ENCODE measurements at places on chromosomes 12 and 14.

DNA sequence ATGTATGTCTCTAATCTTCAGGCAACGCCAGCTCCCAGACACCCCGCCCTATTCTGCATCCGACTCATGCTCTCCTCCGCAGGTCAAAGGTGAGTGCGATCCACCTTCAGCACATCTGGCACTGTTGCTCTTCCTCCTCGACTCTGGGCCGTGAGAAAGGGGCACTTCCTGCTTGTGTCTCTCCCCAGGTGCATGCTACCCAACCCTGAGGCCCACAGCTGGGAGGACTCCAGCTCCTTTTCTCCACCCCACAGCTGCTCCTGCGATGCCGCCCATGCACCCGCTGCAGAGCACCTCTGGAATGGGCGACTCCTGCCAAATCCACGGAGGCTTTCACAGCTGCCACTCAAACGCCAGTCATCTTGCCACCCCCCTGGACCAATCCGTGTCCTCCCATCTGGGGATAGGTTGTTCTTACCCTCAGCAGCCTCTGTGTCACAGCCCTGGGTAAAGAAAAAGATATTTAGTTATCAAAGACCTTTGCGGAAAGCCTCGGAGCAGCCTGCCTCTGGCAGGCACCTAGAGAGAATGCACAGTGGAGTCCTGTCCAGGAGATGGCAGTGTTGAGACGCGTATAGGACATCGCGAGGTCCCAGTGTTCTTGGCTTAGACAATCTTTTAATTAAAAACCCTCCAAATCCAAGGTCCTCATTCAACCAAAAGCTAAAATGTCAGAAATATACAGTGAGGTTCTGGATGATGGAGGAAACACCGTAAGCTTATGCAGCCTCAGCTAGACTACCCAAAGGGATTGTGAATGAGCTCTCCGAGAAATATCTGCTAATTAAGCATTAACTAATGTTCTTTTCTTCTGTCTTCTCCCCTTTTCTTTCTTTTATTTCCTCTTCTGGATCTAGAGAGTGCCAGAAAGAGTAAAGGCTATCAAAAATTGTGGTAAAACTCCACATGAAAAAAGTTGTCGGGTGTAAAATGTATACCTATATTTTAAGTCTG, 54.3 kb downstream of the MYRFL start:
- DNase-seq = peak; percentile 51

- DNase-seq = no peak
These were observed 185.1 kb upstream of the CDKN3 start for GRCh38 chr14:54211551-54212308.

- no peak for DNase-seq
These were observed 5.8 kb downstream of the CTDSP2 start for GRCh38 chr12:57840726-57841125.

- DNase-seq = no peak
These were observed 245.9 kb upstream of the DDHD1 start for GRCh38 chr14:53399057-53399456.

DNA sequence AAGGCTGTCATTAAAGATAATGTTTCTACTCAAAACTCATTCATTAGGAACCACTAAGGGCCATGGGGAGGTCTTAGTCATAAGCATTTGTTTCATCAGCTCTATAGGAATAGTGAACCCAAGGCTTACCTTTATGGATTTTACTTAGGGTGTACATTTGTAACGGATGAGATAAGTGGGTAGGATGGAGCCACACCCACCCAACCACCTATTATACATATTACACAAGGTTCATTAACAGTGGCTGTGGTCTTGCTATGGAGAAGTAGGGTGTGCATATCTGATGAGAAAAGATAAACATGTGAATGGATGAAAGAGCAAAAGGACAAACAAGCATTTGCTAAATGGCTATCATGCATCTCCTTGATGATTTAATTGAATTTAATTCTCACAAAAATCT, 39.6 kb upstream of the ITPR2 start:
- no peak for DNase-seq

GRCh38 chr12:113479216-113479589, 7.5 kb upstream of the LHX5 start:
- DNase-seq = no peak

DNA sequence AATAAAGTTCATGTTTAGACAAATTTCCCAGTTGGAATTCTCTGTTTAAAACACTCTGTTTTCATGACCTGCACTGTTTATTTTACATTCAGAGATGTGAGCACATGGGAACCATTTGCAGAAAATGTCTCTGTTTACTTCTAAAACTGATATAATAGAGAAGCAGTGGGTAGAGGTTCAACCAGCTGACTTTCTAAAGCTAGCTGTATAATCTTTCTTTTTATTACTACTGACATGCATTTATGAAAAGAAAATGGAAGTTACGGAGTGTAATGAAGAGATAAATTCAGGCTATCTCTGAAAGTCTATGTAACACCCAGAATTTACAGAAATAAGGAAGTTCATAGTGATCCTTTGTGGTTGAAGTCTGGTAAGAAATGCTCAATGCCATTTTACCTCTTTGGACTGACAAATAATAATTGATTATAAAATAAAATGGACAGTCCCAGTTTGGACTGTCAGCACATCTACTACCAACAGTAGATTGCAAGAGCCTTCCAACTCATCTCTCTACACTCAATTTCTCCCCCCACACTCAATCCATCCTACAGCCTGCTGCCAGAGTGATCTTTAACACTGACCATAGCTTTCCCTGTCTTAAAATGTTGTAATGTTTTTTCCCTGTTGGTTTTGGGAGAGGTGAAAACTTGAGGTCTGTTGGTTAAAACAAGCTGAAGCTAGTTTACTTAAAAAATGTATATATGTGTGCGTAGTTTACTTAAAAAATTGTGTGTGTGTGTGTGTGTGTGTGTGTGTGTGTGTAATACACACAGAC, 137.4 kb downstream of the AEBP2 start:
- no peak for DNase-seq

DNA sequence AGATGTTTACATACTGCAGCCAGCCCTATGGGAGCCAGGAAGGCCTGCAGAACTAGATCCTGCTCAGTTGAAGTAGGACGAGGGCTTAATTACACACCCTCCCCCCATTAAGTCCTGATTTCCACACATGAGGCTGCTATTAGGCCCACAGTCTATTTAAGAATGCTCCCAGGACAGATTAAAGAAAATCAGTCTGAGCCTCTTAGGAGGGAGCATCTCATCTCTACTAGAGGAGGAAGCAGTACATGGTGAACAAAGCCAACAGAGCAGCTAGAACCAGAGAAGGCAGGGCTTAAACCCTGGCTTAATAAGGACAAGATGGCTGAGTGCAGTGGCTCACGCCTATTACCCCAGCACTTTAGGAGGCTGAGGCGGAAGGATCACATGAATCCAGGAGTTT, 55.8 kb upstream of the ARHGAP5 start:
- DNase-seq = no peak

GRCh38 chr14:98868866-98869265, 403.1 kb downstream of the BCL11B start:
- no peak for DNase-seq

- DNase-seq = no peak
These were observed 74.7 kb downstream of the TRIM9 start for GRCh38 chr14:51020024-51020710.

- no peak for DNase-seq
These were observed 41.2 kb downstream of the SLC38A1 start for GRCh38 chr12:46227616-46228015.

DNA sequence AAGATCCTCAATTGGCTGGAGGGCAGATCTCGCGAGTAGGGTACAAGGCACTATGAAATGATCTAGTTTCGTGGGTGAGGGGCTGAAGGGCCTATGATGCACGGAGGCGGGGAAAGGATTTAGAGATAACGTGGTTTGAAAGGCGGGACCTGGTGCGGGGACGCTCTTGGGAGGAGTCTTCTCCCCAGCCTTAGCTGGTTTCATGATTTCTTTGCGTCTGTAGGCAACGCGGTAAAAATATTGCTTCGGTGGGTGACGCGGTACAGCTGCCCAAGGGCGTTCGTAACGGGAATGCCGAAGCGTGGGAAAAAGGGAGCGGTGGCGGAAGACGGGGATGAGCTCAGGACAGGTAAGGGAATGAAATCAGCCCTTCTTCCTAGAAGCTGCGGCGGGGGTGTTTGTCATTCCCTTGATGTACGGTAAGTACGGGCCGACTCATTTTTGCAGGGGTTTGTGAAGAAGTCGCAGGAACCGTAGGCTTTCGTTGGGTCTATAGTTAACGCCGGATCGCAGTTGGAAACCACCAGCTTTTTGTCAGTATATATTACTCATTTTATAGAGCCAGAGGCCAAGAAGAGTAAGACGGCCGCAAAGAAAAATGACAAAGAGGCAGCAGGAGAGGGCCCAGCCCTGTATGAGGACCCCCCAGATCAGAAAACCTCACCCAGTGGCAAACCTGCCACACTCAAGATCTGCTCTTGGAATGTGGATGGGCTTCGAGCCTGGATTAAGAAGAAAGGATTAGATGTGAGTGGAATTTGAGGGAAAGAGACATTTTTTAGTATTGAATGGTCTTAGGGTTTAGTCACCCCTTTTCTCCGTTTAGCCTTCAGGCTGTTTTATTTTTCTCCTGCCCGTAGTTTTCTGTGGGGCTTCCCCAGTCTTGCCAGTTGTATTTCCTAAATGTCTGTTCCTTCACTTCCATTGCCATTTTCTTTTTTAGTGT, 602 bp downstream of the APEX1 start:
- DNase-seq = peak; percentile 91

DNA sequence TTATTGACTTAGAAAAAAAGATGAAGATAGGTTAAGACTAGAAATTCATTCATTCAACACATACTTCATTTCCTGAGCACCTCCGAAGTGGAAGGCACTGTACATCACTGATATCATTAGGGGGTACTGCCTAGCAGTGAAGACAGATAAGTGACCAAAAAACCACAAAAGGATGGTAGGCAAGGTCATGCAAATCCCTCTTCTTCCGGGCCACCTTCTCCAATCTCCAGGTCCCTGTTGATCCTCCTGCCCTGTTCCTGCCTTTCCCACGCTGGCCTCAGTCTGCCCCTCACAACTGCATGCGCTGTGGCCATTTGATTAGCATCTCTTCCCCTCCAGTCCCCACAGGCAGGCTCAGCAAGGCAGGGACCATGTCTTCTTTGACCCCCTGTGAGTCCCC, 60.8 kb downstream of the SETD3 start:
- no peak for DNase-seq

- no peak for DNase-seq
These were observed 46.1 kb downstream of the STX2 start for GRCh38 chr12:130792821-130793553.

DNA sequence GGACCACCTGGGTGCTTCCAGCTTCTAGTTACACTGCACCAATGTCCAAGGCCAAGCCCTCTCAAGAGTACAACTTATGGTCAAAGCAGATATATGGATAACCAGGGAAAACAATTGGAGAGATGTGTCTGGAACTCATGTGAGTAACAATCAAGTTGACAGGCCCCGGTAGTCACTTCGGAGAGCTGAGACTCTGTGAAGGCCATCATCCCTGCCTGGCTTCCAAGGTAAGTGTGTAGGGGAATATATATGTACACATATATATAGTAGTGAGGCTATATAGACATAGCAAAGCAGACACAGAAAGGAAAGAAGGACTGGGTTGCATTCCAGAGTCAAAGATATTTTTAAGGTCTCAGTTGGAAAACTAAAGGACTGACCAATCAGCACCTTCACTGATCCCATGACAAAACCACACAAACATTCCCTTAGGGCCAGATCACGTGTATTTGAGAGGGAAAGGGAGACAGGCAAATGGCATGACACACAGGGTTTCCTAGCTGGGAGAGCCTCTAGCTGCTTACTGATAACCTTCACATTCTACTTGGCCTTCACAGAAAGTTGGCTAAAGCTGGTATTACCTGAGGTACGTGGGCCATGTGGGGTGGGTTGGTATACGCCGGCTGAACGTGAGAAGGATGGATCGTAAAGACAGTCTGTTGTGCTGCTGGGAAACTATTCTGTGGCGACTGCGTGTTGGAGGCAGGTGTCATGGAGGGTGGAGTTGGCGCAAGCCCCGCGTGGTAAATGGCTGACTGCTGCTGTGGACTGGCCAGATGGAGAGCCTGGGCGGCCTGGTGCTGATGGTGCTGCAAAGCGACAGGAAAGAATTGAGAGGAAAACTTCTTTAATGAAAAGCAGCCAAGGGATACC, 50.0 kb downstream of the SH2B3 start:
- DNase-seq = no peak

DNA sequence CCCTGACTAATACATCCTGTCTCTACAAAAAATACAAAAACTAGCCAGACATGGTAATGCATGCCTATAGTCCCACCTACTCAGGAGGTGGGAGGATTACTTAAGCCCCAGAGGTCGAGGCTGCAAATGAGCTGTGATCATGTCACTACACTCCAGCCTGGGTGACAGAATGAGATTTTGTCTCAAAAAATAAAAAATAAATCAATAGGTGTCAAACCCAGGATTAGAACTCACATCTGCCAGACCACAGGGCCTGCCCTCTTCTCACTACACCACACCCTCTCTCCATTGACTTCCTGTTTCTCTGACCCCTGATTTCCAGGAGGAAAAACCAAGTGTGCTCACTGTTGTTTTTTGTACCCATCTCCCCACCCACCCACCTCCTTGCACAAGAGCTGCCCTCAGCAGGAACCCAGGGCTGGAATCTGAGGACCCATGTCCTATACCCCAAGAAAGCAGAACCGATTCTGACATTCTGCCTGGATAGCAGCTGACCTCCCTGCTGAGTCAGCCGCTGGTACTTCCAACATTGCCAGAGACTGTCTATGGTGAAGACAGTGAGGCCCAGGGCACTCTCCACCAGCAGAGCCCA, 6.2 kb downstream of the CMKLR1 start:
- no peak for DNase-seq

GRCh38 chr12:4308334-4308950, 12.6 kb upstream of the TIGAR start:
- DNase-seq = no peak

- no peak for DNase-seq
These were observed 151.6 kb downstream of the SEC23A start for GRCh38 chr14:38951451-38951850.

DNA sequence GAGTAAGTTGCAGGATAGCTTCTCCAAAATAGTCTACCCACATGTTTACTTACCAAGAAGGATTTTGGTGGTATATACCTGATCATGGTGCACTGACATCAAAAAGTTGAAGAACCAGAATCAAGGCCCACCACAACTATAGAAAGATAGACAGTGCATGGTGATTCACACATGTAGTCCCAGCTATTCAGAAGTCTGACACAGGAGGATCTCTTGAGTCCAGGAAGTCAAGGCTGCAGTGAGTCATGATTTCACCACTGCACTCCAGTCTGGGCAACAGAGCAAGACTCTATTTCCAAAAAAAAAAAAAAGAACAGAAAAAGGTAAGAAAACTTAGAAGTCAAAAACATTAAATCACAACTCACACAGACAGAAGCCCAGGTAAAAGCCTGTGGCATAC, 422.2 kb upstream of the FOXG1 start:
- DNase-seq = no peak

GRCh38 chr12:57716305-57716704, 22.2 kb downstream of the AGAP2 start:
- no peak for DNase-seq

DNA sequence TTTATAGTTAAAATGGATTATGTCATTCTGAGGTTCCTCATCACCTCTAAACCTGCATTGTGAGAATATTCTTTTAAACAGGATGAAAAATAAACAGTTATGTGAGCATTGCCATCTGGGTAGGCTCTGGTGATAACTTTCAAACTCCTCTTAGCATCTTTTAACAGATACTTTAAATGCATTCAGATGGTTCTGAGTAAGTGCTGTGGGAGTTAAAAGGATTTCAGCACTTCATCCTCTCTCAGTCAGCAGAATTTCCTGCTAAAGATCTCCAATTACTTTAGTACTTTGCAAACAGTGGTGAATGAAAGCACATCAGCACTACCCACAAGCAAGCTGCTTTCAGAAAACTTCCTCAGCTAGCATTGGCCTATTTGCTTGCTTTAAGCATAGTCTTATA, 59.3 kb upstream of the TMTC1 start:
- DNase-seq = no peak

GRCh38 chr12:118164798-118165486, 29.0 kb downstream of the PEBP1 start:
- DNase-seq = no peak

All from naive thymus-derived CD4-positive, alpha-beta T cell (primary cell).